ENCODE measurements at places on chromosomes 12 and 14. TPM values are rescaled to one million over a fixed set of nuclear protein-coding genes. Genes with fewer than 3 reads are reported as not detected.

The LRP10 gene
- total RNA-seq = 182 TPM

The GALNT16 gene
- 4.0 TPM for total RNA-seq

The HOXC13 gene
- not detected for total RNA-seq

The MYH6 gene
- not detected for total RNA-seq

The TSPAN11 gene
- total RNA-seq = 0.36 TPM

All from hair follicle dermal papilla cell (primary cell).